DMS79 treated with DMSO at 0.1 percent for 48 hours (cell line): ENCODE measurements at places on chromosomes 13 and 19.

GRCh38 chr19:19132912-19133311 is 5.4 kb downstream of the TMEM161A start:
- DNase-seq, result no peak

GRCh38 chr13:52599037-52599847 is 43.0 kb upstream of the HNRNPA1L2 start:
- DNase-seq, result peak; percentile 73

DNA sequence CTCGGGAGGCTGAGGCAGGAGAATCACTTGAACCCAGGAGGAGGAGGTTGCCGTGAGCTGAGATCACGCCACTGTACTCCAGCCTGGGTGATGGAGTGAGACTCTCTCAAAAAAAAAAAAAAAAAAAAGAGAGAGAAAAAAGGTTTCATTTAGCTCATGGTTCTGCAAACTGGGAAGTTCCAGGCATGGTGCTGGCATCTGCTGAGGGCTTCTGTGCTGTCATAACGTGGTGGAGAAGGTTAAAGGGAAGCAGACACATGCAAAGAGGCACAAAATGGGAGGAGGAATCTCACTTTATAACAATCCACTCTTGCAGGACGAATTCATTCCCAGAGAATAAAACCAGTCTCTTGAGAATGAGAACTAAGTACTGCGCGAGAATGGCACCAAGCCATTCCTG is 34.9 kb upstream of the SIAH3 start:
- DNase-seq, result no peak

- DNase-seq, result no peak
Measured at GRCh38 chr13:28467034-28467433, 27.9 kb downstream of the FLT1 start.

GRCh38 chr13:48944221-48944620 is 31.5 kb upstream of the FNDC3A start:
- DNase-seq, result no peak

DNA sequence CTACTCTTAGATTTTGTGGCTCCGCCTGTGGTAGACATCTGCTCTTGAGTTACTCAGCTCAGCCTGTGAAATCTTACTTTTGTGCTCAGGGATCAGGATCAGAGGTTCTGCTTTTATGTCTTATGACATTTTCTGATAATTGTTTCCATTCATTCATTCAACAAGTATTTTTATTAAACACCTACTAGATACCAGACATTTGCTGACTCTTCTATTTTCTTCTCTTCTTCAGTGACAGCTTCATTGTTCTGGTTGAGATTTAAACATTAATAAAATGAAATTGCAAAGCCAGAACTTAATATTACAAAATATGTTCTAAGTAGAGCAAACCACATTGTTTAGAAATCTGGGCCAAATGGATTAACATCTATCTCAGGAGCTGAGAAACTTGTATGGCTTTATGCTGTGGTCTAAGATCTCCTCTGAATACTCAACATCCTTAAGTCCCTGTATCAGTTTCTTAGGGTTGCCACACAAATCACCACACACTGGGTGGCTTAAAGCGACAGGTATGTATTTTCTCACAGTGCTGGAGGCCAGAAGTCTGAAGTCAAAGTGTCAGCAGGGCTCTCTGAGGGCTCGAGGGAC is 15.8 kb upstream of the MICU2 start:
- DNase-seq, result no peak

DNA sequence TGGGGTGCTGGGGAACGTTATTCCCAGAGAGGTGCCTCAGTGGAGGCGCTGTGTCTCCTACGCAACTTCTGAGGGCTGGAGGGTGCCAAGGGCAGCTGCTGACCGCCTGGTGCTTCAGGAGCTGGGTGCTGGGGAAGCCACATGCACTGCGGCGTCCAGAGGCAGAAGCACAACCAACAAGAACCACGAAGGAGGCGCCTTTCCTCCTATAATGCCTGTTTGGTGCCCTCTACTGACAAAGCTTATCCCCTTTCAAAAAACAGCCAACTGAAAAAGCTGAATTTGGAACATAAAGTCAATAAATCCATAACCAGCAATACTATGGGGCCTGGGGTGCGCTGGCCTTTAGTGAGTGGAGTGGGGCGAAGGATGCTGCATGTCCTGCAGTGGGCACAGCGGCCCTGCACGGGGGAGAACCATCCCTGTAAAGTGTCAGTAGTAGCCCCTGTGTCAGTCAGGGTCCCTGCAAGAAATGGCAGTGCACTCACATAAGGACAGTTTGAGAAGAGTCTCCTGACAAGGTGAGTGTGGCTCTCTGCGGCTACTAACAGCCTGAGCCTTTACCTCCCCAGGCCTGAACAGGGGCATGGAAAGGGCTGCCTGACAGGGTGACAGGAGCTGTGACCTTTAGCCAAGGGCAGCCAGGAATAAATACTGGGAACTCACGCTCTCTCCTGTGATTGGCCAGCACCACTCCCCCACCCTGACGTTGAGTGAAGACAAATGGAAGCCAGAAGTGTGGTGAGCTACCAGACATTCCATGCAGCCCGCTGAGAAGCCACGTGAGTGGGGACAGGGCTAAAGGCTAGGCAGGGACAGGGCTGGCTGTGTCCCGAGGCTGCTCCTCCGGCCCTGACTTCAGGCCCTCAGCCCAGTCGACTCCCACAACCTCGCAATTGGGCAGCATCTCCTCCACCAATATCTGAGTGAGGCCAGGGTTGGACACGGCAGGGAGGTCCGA is 4.5 kb upstream of the B3GNT8 start:
- peak; percentile 10 for DNase-seq

- DNase-seq, result no peak
Measured at GRCh38 chr13:47110833-47111240, 214.0 kb upstream of the HTR2A start.

GRCh38 chr13:23634897-23635296 is 64.7 kb downstream of the TNFRSF19 start:
- no peak for DNase-seq

- no peak for DNase-seq
Measured at GRCh38 chr19:51480590-51480989, 2.3 kb downstream of the CEACAM18 start.

DNA sequence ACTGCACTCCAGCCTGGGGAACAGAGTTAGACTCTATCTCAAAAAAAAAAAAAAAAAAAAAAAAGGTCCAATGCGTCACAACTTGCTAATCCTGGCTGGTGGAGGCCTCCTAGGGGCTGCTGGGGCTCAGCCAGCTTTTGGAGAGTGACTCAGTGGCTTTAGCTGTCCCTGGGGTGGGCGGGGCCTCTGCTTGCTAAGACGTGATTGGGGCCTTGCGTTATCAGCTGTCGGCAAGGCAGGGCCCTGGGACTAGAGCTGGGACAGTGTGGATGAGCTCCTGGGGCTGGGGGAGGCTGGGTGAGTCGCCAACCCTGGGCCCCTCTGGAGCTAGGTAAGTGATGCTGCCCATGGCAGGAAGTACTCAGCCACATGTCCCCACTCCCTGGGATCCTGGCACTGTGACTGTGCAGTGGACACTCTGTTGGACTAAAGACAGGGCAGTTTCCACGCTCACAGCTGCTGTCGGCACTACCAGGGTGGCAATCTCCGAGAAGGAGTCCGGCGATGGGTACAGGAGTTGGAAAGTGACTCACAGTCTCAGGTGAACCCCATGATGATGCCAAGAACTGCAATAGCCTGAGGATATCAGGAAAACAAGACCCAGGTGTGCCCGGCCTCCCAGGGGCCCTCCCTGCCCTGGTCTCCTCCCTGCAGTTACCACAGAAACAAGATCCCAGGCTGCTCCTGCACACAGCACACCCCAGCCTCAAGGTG is 32.2 kb downstream of the F2RL3 start:
- no peak for DNase-seq
